ENCODE measurements at places on chromosomes 7 and 10.

DNA sequence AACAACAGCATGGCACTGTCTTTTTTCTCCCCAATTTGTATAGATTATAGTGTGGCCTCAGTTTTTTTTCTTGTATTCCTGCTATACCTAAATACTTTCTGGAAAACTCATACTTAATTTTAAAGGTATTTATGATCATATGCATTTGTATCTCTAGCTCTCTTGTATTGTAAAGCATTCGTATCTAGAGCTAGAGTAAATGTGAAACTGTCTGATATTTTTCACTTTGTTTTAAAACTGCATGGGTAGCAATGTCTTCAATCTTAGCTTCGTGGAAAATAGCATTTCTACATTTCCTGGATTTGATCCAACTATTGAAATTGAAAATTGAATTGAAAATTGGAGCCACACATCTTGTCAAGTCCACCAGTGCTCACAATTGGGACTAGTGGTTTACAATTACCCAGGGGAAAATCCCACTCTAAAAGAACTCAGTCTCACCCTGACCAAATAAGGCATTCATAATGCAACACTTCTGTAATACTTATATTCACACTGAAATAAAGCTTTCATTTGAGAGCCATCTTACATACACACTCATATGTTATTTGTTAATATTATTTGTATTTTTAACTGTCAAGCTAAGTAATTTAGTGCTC, 51.3 kb upstream of the KLF6 start:
- DNase-seq: no peak

- no peak for DNase-seq
Measured at GRCh38 chr10:83522456-83522855, 616.9 kb upstream of the GHITM start.

DNA sequence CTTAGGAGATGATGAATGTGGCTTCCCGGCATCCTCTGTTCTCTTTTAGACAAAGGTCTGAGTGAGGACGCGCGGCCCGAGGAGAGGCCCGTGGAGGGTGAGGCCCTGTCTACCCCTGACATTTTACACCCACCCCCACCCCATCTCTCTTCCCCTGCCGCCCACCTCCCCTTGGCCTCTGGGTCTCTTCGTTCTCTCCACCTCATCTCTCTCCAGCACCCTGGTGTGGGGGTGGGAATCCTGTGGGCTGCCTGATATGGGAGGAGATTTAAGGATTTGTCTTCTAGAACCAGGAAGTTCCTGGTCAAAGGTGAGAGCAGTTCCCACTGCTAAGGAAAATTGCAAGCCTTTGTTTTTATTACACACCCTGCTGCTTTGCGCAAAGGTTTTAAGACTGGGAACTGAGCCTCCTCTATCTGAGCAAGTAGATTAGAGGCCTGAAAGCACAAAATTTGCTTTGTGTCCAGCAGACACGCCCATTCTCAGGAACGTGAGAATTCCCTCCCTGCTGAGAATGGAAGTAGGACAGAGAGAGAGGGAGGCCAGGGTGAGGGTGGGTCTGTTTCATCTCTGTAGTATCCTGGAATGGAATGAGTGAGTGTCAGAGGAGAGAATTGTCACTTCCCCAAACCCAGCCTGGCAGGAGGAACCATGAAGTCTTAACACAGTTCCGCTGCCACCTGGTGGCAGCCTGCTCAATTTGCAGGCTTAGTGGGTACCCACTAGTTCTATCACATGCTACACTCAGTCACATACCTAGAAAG, 91.2 kb downstream of the GTF2IRD1 start:
- DNase-seq: no peak

GRCh38 chr7:111308691-111309090, 217.8 kb downstream of the LRRN3 start:
- no peak for DNase-seq

DNA sequence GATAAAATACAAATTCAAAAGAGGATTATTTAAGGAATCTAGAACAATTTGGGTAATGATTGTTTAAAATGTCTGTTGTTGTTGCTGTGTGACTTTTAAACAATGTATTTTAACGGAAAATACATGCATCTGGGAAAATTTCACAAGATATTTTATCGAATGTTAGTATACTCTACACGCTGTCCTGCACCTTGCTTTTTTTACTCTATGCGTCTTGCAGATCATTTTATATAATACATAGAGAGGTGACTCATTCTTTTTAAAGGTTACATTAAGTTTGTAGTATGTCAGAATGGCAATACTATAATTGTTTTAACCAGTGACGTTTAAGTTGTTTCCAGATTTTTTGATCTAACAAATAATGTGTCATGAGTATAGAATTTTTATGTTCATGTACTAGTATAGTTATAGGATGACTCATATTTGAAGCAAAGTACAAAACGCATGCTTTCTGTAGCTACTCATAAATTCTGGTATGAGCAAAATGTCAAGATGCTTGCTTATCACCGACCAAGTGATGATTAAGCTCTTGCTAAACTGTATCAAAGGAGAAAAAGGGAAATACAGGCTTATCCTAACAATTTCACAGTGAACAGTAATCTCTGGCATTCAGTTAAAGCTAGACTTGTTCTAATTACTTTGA, 4.9 kb downstream of the DKK1 start:
- DNase-seq: no peak

DNA sequence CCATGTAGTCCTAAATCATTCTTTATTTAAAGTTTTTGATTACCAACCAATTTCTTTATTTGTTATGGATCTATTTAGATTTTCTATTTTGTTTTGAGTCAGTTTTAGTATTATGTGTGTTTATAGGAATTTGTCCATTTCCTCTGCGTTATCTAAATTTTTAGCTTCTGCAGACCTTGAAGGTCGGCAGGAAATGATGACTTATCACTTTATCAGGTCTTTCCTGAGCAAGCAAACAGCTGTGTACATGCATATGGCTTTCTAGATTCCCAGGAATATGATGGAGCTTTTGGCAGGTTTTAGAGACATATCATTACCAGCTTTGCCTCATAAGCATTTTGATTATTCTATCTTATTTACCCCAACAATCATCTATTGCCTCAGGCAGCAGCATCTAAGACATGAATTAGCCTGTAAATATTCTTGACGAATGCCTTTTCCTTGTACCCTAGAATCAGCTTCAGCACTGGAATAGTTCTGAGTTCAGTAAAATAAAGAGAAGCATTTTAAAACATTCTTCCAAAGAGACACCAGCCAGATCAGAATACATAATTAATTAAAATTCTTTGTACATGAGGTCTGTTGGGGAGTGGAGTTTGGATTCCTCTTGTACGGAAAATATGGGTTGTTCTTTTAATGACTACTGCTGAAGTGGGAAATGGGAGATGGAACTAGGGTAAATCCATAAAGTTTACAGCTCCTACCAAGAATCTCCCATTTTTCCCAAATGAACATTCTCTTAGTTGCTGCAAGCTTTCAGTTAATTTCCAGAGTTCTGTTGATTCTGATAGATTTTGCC, 408.8 kb upstream of the SEMA3C start:
- DNase-seq: no peak

- DNase-seq: no peak
Measured at GRCh38 chr10:58797356-58797755, 284.7 kb downstream of the BICC1 start.

GRCh38 chr7:142813226-142813625, 41.6 kb upstream of the EPHB6 start:
- DNase-seq: no peak

GRCh38 chr10:71218046-71218650, 5.8 kb downstream of the UNC5B start:
- DNase-seq: no peak

- DNase-seq: no peak
Measured at GRCh38 chr10:124703778-124704427, 40.3 kb downstream of the FAM53B start.

DNA sequence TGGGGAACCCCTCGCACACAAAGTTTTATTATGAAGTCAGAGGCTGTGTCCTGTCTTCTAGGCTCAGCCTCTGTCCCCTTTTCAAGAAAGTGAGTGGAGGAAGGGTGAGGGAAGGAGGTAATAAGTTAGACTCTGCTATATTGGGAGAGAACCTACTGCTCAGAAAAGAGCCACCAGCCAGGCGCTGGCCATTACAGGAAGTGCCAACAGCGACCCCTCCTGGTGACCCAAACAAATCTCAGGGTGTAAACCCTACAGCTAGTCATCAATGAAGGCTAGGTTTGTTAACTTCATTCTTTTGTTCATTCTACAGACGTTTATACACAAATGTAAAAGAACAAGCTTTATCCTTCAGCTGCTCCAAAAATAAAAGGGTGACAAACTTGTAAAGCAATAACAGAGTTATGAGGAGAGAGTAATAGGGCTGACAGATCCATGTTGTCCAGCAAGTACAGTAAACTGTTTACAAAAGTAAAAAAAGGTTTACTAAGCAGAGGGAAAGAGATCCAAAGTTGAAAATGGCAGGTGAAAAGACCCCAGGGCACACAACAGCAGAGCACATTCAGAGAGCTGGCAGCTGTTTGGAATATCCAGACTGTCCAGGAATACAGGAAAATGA, 82.7 kb downstream of the FAM204A start:
- DNase-seq: no peak

DNA sequence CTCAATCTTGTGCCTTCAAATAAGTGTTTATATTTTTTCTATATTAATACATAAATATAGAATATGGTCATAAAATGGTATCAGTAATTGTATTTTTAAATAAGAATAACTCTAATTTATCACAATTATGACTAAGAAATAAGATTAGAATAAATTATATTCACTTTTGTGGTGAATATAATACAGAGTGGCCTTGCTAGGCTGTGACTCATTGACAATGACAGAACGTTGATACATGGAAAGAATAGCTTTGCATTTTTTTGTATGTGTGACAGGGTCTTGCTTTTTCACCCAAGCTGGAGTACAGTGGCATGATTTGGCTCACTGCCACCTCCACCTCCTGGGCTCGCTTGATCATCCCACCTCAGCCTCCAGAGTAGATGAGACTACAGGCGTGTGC, 47.8 kb upstream of the PCLO start:
- DNase-seq: no peak

- no peak for DNase-seq
Measured at GRCh38 chr7:42469341-42469740, 232.3 kb upstream of the GLI3 start.

GRCh38 chr10:43901302-43901701, 252.6 kb upstream of the ZNF32 start:
- no peak for DNase-seq

DNA sequence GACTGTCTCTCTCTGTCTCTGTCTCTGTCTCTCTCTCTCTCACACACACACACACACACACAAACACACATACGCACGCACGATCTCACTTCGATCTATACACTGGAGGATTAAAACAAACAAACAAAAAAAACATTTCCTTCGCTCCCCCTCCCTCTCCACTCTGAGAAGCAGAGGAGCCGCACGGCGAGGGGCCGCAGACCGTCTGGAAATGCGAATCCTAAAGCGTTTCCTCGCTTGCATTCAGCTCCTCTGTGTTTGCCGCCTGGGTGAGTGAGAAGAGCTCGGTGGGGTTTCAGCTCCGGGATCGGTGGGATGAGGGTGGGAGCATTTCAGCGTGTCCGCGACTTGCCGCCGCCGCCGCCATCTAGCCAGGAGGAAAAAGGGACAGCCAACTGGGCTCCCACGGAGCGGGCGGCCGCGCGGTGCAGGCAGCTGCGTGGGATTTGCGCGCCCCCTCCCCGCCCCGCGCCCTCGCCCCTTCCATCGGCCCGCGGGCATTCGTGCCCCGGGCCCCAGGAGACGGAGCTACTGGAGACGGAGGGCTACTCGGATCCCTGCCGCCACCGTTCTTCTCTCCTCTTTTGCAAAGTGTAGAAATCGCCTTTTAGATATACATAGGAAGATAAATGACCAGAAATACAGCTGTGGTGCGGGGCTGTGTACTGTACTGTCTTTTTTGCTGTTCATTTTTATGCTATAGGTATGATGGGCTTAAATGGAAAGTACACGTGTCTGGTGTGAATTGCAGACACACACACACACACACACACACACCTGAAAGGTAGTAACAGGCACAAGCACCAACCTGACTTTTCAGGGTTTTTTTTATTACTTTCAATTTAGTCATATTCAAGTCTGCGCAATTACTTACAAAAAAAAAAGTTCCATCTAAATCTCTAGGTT, 581 bp downstream of the PTPRZ1 start:
- DNase-seq: no peak

DNA sequence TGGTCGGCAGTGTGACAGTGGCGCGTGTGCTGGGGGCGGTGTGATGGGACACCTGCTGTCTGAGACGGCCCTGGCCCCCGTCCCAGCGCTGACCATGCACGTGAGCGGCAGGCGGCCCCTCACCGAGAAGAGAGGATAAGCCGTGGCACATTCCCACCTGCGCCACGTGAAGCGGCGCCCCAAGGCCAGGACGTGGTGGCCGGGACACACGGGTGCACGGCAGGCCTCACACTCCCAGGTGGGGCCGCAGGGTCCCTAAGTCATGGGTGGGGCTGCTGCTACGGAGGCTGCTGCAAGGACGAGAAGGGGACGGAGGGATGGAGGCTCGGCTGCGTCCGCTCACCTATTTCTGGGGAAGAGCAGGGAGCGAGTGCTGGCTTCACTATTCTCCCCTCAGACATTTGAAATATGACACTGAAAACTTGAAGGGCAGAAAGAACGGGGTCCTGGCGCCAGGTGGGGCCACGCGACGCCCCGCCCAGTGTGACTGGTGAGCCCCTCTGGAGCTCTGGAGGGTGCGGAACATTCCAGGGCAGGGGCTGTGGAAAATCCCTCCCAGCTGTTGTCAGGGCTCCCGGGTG, 7.5 kb downstream of the CYP2W1 start:
- no peak for DNase-seq

DNA sequence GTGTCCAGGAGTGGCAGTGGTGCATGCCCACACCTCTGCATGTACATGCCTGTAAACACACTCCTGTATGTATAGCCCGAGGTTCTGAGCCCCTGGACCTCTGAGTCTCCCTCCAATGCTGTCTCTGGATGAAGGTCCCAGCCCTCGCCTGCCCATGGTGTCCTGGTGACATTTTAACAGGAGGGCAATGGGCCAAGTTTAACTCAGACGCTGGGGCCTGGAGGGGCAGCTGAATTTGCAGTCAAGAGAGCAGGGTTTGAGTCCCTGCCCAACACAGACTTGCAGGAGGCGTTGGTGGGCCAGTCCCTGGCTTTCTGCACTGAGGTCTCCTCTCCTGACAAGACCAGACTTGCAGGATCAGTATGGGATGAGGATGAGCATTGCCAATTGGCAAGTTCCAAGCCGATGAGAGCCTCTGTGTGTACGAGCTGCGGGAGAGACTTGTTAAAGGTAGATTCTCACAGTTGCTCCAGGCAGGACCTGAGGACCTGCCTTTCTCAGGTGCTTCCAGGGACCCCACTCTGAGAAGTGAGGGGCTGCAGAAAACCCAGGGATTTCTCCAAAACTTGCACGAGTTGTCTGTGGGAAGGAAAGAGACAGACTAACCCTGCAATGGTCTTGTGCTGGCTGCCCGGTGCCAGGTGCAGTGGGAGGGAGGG, 141.9 kb downstream of the ELFN1 start:
- no peak for DNase-seq

DNA sequence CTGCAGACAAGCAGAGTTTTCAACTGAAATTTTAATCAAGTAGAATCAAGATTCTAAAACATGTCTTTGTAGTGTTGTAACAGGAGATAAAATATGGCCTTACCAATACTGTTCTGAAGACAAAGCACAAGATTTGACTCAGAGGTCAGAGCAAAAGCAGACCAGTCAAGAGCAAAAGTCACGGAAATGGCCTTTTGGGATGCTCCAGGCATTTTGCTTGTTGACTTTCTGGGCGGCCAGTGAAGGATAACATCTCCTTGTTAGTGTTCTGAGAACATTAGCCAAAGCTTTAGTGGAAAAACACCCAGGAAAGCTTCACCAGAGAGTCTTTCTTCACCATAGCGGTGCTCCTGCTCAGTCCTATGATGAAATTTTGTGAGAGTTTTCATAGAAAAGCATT, 590.6 kb downstream of the ARL4A start:
- DNase-seq: no peak

- DNase-seq: no peak
Measured at GRCh38 chr10:33047655-33048054, 89.6 kb upstream of the ITGB1 start.
